ENCODE measurements at places on chromosomes 16 and 17.

GRCh38 chr17:72646176-72646575 lies 446.3 kb downstream of the SLC39A11 start:
- no peak for DNase-seq

DNA sequence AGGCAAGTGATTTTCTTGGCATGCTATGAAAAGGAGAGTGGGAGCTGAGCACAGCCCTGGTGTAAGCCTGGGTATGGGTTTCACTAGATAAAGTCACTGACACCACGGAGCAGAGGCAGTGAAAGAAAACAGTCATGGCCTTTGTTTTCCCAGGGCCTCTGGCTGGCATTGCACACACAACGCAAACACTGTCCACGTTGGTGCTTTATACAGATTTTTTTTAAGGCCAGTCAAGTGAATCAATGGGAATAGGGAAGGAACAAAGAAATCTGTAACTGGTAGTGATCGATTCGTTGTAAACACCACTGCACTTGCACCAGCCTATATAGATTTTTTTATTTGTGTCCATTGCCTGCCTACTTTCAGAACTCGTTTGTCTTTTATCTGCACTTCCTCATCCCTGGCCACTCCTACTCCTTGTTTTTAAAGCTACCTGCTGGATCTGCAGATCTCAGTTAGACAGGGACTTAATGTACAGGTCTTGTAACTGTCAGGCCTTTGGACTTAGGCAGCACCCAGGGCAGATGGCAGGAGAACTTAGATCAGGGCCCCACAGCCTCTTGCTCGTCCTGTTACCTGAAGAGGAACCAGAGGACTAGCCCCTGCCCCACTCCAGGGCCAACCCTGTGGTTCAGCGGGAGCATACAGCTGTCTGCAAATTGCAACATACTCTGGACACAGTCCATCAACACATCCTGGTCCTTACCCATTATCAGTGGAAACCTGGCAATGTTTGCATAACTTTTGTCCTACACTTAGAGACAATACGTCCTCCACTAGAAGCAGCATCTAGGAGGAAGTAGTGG lies 10.6 kb upstream of the TMIGD1 start:
- no peak for DNase-seq

DNA sequence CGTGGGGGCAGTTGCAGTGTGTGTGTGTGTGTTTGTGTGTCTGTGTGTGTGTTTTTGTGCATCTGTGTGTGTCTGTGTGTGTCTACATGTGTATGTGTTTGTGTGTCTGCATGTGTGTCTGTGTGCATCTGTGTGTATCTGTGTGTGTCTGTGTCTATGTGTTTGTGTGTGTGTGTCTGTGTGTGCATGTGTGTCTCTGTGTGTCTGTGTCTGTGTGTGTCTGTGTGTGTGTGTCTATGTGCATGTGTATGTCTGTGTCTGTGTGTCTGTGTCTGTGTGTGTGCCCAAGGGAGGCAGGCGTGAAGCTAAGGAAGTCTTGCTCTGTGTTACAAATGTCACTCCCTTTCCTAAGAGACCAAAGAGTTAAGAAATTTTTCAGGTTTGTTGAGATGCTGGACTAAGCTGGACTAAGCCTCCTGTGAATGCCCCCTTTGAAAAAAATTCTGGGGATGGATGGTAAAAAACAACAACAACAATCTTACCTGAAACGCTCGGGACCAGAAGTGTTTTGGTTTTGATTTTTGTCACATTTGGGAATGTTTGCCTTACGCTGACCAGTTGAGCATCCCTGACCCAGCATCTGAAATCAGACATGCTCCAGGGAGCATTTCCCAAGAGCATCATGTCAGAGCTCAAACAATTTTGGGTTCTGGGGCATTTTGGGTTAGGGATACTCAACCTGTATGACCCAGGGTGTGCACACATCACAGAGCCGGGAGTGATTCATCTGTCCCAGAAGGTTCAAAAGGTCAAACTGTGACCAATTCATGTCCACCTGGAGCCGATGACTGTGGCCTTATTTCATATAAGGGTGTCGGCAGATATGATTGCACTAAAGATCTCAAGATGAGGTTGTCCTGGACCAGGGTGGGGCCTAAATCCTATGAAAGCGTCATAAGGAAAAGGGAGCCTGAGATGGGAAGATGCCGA lies 48.6 kb upstream of the ZNF469 start:
- no peak for DNase-seq

- DNase-seq, result no peak
Measured at GRCh38 chr17:10661437-10661836, 4.3 kb upstream of the MYH3 start.

DNA sequence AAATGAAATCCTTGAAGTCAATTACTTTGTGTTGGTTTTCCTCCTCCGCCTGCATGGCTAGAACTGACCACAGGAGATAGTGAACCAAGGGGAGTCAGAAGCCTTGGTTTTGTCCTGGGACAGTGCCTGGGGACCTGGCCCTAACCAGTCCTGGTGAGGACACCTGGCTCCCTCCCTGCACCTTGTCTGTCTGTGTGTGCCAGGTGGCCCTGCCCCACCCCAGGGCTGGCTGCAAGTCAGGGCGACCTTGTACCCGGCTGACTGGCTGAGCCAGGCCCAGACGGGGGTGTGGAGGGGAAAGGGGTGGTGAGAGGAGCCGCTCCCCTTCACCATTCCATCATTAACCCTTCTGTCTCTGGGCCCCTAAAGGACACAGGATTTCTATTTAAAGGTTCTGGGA lies 3.4 kb downstream of the RAPGEFL1 start:
- no peak for DNase-seq

DNA sequence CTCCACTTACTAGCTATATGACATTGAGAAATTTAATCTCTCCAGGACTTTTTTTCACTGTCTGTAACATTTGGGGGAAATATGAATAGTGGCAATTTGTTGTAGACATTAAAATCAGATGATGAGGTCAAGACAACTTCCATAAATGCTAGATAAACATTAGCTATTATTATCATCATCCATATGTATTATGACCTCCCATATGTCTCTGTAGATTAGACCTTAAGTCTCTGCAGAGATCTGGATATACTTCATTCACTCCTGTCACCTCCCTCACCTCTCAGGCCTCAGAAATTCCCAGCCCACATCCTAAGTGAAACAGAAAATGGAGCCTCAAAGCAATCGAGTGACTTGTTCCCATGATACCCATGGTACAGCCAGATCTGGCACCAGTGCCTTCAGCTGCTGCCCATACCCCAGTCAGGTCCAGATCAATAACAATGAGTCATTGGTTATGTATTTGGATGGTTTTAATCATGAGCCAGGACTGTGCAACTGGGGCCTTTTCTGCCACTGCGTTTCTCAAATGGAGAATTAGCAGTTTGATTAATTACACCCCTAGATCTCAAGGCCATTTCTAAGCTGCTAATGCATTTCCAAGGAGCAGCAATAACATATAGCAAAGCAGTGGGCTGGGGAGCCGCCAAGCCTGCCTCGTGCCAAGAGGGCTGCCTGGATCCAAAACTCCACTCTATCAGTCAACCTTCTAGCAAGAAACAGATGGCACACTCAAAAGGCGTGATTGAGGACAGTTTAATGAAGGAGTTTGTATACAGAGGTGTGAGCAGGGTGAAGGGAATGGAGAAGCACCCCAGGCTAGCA lies 2.6 kb upstream of the FDXR start:
- no peak for DNase-seq

GRCh38 chr16:51326131-51326856 lies 175.2 kb upstream of the SALL1 start:
- no peak for DNase-seq
